Eye (tissue), 1 donor: ENCODE measurements at places on chromosomes 11 and 22.
A peak's percentile ranks its signal among the peaks of the same experiment; 100 is the strongest.

- no peak for DNase-seq
These were observed 5.5 kb downstream of the CAPN1 start for GRCh38 chr11:65187146-65187675.

GRCh38 chr11:113874581-113875233 lies 665 bp downstream of the USP28 start:
- DNase-seq = peak; percentile 80

DNA sequence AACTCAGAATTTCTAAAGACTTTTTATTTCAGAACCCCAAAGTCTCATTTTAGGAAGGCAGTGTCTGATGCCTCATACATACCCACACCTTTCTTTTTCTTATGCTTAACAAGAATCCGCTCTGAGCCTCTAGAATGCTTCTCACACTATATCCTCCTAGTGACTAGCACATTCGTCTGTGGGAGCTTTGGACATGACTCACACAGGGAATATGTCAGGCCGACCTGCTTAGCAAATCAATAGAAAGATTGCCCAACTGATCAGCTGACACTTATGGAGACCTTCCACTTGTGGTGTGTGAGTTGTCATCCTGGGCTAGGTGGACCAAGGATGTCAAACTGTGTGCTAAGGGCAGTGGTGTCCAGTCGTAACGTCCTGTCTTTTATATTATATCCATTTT lies 129.9 kb upstream of the TTC12 start:
- DNase-seq = no peak

- no peak for DNase-seq
These were observed 380.9 kb downstream of the TBC1D22A start for GRCh38 chr22:47143249-47143938.

DNA sequence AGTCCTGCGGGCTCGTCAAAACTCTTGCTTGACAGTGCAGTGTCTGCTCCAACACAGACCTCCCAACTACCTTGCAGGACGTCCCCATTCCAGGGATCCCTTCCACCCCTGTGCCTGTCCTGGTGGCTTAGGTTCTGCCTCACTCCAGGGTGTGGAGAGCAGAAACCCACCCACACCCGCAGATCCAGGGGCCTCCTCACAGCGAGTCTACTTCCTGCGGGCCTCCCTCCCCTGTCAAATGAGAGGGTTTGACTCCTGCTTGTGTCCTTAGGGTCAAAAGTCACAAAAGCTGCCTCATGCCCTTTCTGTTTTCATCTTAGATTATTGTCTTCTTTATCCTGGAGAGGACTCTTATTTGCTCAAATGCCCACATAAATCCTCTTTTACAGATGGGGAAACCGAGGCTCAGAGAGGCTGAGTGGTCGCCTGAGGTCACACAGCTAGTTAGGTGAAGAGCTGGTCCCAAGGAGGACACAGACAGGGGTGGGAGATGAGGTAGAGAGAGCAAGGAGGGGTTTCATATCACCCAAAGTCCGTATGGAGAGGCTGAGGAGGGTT lies 81.1 kb upstream of the KCNQ1OT1 start:
- no peak for DNase-seq

- peak; percentile 98 for DNase-seq
These were observed 1.9 kb upstream of the PEX26 start for GRCh38 chr22:18075720-18076497.

DNA sequence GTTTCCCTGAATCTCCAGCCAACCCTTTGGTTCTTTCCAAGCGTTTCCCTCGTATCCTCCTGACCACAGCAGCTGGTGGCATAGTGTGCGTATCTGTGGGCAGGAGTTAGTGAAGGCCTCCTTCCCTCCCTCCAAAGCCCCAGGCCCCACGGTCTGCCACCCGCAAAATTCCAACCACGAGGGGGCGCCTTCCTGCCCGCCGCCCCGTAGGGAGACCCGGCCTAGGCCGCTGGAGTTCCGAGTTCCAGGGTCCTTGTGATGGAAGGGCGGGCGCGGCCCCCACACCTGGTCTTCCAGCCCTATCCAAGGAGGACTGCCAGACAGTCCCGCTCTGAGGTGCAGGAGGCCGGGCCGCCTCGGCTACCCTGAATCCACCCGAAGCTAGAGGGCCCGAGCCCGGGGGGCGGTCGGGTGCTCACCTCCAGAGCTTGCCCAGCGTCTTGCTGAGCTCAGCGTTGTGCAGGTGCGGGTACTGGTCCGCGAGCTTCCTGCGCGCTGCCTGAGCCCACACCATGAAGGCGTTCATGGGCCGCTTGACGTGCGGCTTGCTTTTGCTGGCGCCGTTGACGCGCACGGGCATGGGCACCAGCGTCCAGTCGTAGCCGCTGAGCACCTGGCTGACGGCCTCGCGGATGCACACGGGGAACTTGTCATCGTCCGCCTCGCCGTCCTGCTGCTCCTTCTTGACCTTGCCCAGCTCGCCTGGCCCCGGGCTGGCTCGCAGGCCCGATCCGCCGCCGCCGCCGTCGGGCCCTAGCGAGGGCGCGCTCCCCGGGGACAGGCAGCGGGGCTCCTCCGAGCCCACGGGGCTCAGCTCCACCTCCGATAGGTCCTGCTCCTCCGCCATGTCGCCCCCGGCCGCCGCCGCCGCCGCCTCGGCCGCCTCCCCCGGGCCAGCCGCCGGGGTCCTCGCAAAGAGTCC lies 1.2 kb downstream of the SOX10 start:
- DNase-seq = peak; percentile 42

GRCh38 chr22:46963672-46964545 lies 201.5 kb downstream of the TBC1D22A start:
- no peak for DNase-seq

GRCh38 chr11:125404811-125405790 lies 91.0 kb downstream of the FEZ1 start:
- DNase-seq = peak; percentile 90

- DNase-seq = no peak
These were observed 5.6 kb downstream of the DUSP18 start for GRCh38 chr22:30662040-30662439.

GRCh38 chr11:116610190-116610589 lies 162.6 kb downstream of the BUD13 start:
- DNase-seq = no peak

DNA sequence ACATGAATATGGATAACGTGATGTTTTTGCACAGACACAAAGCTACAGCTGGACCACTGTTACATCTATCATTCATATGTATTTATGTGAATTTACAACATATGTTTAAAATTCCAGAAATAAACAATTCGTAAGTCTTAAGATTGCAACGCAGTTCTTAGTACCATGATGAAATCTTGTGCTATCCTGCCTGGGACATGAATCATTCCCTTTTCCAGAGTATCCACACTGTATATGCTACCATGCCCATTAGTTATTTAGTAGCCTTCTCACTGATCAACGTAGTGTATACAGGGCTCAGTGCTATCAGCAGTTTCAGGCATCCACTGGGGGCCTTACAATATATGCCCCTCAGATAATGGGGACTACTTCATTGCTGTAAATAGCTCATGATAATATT lies 4.3 kb downstream of the ATL3 start:
- DNase-seq = no peak

DNA sequence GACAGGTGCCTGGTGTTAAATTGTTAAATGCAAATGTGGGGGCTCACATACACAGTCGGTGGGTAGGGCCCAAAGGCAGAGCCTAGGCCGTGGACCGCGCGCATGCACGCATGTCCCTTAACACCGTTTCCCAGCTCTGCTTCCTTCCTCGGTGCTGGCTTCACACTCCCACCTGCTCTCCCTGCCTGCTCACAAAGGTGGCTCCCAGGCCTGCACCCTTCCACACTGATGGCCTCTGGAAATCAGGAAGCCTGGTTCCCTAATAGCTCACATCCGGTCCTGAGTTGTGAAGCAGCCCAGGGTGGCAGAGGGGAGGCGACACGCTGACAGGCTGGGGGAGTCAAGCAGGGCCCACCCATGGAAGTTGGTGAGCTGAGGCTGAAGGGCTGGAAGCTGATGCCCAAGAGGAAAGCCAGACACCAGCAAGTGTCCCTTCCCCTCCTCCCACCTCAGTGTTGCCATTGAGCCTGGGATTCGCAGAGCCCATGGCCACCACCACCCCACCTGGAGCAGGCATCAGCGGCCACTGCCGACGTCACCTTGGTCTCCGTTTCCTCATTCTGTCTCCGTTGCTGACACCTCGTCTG lies 13.7 kb upstream of the CTTN start:
- no peak for DNase-seq

GRCh38 chr11:73314117-73314961 lies 6.3 kb downstream of the ARHGEF17 start:
- DNase-seq = peak; percentile 53

- DNase-seq = no peak
These were observed 116.2 kb downstream of the ETS1 start for GRCh38 chr11:128471138-128471661.

DNA sequence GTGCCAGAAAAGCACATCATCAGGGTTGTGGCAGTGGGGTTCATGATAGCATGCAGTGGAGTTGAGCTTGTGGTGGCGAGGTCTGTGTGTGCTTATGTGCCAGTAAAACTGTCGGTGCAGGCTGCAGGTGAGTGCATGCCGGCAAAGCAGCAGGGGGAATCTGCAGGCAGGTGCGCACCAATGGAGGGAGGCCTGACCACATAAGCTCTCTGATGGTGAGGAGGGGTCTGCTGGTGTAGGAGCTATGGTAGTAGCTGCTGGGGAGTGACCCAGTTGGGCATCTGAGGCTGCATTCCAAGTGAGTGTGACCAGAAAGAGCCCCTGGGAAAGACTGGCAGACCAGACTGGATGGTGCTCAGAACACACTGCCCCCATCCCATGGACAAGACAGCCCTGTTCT lies 121.5 kb downstream of the CNTN5 start:
- no peak for DNase-seq

DNA sequence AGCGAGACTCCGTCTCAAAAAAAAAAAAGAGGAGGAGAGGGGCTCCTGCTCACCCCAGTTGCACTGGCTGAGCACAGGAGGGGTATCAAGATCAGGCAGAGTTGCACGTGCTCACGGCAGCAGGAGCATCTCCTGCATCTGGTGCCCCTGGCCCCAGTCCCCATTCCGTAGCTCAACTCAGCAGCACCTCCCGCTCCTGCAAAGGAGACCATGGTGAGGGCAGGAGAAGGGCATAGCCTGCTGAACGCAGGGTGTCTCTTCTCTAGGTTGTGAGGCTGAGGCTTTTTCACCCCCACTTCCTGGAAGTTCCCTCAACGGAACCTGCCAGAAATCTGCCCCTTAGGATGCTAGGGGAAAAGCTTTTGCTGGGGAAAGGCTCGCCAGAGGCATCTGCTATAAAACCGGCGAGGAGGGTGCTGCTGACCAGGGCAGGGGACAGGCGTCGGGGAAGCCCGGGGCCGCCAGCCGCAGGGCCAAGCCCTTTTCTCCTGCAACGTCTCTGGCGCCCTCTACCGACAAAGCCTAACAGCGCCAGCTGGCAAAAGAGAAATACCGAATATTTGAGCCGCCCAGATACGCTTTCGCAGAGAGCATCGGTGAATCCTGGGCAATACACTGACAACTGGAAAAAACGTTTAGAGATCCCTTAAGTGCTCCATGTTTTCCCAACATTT lies 1.0 kb upstream of the PPP6R2 start:
- peak; percentile 97 for DNase-seq

DNA sequence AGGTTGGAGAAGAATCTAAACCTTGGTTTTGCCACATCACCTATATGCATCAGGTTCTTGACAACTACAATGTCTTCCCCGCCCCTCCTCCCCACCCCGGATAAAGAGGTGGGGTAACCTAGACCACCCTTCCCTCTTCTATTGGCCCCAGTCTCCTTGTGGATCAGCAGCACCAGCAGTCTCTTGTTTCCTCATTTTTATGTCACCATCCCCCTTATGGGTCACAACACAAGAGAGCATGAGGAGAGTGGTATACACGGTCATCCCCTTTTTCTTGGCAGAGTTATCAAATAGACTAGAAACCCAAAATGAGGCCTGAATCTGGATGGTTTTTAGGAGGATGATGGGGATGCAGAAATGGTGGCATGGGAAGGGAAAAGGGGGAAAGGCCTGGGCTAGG lies 1.2 kb downstream of the MS4A4E start:
- no peak for DNase-seq

DNA sequence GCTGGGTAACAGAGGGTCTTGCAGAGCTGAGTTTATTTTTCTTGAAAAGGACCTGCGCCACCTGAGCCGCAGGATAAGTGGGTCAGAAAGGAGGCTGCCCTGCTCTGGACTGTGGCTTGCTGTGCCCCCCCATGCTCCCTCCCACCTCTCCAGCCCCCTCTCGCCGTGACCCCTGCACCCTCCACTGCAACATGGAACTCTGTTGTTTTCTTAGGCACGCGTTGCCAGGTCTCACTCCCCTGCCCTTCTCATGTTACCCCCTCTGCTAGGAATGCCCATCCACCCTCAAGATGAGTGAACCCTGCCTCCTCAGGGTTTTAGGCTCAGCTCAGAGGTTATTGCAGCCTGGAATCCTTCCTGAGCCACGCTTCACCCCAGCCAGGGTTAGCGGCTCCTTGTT lies 10.8 kb downstream of the ETS1 start:
- no peak for DNase-seq

DNA sequence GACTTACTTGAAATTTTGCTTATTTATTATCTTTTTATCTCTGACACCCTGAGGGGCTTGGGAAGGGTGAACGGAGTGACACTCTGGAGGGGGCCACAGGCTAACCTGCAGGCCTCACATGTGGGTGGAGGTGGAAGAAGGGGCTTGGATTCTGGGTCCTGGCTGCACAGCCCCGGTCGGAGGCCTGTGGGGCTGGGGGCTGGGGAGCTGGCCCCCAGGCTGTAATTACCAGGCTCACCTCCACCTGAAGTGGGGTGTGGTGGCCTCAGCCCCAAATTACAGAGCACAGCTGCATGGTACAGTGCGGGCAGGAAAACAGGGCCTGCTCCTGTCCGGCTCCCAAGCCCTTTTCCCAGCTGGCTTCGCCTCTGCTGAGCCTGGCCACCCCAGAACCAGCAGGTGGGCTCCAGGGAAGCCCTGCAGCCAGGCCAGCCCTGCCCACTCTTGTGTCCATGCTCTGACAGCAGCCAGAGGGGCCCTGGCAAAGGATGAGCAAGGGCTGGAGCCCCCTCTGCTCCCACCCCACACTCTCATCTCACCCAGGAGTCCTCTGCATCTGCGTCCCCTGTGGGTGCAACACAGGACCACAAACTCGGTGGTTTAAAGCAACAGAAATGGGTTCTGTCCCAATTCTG lies 48.0 kb downstream of the IGF2 start:
- DNase-seq = no peak

DNA sequence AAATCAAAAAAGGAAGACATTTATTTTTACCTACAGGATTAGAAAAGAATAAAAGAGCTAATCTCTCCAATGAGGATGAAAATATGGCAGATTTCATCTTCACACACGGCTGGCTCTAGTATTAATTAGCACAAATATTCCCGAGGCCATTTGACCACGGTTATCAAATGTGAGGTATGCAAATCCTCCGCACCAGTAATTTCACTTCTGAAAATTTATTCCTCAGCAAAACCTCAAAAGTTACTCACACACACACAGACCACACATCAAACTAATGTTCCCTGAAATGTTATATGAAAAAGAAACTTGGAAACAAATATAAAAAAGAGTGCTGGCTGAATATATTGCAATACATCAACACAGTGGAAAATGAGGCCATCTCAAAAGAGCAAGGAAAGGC lies 32.8 kb downstream of the CELSR1 start:
- no peak for DNase-seq

DNA sequence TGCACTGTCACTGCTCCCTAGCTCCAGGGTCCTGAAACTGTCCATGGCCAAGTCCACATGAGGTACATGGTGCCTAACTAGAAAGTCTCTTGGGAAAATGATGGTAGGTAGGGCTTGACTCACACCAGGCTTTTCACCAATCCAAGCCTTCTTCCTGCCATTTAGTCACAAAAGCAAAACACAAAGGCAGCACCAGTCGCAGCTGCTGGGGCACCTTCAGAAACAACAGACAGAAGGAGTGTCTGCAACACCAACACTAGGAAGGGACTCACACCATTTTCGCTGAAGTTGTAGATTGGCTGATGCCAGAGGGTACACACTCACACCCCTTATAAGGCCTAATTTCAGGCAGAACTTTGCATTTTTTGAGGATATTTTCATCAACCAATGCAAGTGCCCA lies 55.7 kb downstream of the SYTL2 start:
- DNase-seq = no peak
